ENCODE measurements at places on chromosomes 7 and 10.

DNA sequence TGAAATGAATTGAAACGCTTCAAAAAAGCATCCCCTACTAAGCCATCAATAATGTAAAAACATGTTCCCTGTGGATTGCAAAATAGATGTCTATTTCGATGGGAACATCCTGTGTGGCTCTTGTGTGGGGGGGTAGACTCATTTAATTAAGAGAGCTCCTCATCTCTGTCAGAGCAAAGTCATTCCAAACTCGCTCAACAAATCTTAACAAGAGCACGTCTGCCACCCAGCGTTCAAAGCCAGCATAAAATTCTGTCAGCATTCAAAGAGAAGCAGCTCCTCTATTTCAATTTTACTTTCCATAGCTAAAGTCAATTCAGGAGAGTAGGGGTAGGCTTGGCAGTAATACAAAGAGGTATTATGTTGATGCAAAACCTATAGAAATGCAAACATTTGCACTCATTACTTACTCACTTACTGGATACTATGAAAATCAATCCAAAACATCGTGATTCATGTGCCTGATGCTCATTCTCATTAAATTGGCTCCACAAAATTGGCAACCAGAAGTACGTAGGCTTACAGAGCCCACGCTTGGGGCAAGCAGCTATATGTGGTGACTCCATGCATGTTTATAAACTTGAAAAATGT, 114.9 kb downstream of the IPMK start:
- DNase-seq: peak; percentile 62

- peak; percentile 7 for DNase-seq
Observed at GRCh38 chr10:24344279-24344678, 135.3 kb downstream of the KIAA1217 start.

DNA sequence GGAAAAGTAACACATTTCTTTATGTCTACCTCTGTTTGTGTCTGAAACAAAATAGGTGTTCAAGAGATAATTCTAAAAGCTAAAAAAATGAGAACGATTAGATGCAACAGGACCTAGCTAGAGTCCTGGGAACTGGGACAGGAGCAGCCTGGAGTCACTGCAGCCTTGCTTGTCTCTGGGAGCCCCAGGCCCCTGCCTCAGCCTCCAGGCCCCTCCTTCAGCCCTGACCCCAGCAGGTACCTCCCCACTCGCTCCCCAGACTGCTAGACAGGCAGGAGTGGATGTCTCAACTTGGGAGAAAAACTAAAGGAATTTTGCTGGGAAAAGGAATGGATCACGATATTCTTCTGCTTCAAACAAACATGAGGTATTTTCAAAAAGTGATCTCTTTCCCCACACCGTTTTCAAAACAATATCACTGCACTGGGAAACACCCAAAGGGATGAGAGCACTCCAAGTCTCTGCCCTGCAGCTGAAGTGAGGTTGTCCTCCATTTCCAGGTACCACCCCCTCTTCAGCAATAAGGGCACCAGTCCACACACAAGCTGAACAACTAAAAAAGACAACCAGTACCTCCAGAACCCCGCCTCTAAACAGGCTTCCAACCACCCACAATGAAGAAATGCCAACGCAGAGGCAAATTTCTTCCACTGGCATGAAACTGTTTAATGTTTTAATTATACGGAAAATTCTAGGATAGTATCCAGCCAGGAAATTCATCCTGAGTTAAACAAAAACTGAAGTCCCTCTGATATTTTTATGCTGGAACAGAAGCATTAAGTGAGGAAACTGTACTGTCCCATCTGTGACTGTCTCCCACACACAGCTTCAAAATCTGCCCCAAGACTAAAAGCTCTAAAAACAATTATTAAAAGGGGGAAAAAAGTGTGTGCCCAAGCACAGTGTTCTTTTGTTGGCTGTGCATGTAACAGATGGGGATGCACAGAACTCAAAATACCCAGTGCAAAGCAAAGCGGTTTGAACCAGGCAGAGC, 47.2 kb downstream of the XPNPEP1 start:
- no peak for DNase-seq

DNA sequence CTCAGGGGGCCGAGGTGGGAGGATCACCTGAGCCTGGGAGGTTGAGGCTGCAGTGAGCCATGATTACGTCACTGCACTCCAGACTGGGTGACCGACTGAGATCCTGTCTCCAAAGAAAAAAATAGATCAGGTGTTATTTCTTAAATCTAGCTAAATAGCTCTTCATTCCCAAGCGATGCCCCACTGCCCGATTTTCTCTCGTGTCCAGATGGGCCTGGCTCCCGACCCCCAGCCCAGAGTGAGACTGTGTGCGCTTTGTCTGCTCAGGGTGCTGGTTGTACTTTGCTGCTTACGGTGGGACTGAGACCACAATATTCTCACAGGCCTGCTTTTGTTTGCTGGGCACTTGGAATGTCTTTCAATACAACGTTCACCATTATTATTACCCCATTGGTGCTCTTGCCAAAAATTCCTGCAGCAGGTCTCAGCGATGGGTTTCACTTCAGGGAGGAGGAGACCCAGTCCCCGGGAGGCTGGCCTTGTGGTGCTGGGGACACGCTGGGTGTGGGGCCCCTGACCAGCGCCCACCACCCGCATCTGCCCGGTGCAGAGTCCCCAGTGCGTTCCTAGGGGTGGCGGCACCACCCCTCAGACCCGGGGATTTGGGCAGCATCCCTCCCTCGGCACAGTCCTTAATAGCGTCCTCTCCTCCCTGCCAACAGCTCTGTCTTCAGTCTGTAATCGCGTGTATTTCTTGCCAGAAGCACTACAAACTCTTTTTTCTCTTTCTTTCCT, 20.4 kb upstream of the DPYSL4 start:
- DNase-seq: no peak

GRCh38 chr7:128427289-128427891, 17.6 kb upstream of the IMPDH1 start:
- peak; percentile 79 for DNase-seq

GRCh38 chr10:3077509-3077908, 10.2 kb downstream of the PFKP start:
- no peak for DNase-seq

- DNase-seq: no peak
Observed at GRCh38 chr10:102682416-102682815, 31.8 kb downstream of the ARL3 start.

DNA sequence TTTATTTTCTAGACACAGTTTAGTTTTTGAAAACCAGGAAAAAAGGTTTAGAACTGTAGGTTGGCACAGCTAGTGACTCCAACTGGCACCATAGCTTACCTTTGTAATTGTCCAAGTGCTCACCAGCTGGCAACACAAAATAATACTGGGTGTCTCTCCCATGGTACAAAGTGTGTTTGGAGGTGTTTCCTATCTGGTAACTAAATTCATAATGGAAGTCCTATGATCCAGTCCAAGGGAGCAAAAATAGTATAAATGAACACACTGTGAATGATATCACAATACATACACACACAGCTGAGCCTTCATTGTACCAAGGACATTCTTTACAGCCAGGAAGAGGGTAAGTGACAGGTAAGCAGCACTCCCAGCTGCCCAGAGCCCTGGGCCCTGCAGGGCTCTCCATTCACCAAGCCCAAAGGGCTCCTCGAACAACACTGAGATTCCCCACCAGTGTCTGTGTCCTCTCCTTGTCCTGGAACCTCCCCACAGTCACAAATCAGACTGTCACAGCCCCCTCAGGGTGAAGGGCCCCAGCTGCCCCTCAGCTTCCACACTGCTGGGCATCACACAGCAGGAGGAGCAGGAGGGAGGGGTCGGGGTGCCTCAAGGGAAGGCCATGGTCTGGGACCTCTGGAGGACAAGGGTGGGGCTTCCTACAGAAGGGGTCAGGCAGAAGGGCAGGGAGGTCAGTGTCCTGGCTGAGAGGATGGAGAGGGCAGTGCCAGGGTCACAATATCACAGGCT, 72.1 kb downstream of the PKD1L1 start:
- no peak for DNase-seq

- no peak for DNase-seq
Observed at GRCh38 chr7:90994601-90995000, 269.6 kb upstream of the FZD1 start.

DNA sequence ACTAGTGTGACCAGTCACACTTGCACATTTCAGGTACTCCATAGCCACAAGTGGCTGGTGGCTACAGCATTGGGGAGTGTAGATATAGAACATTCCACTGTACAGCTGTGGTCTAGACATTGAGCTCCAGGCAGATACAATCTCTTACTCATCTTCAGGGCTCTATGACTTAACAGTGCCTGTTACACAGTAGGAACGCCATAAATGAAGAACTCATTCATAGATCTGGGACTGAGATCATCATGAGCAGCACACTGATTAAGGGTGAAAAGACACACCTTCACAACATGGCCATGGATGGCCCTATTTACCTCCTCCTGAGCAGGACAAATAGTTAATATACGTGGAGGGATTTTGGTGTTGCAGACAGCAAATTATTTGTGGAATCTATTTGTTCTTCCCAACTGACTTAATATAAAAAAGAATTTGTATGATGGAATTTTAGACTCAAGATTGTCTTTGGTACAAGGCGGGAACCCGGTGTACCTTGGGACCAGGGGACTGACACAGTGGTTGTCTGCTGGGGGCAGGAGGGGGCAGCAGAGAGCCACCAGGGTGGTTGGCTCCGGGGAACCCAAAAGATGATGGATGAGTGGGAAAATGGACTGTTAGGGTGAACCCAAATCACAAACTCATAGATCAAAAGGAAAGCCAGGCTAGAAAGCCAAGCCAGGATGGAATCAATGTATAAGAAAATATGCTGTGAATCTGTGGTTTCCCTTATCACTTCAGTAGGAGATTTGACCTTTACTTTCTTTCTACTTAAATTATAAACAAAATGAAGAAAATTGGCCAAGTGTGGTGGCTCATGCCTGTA, 24.3 kb upstream of the CPA2 start:
- DNase-seq: peak; percentile 56
